Naive thymus-derived CD4-positive, alpha-beta T cell (primary cell): ENCODE measurements at places on chromosomes 7 and 10. TPM values are rescaled to one million over a fixed set of nuclear protein-coding genes. Genes with fewer than 3 reads are reported as not detected.

- DNase-seq: no peak
Measured at GRCh38 chr10:76719006-76719405, 918.6 kb downstream of the KCNMA1 start.

DNA sequence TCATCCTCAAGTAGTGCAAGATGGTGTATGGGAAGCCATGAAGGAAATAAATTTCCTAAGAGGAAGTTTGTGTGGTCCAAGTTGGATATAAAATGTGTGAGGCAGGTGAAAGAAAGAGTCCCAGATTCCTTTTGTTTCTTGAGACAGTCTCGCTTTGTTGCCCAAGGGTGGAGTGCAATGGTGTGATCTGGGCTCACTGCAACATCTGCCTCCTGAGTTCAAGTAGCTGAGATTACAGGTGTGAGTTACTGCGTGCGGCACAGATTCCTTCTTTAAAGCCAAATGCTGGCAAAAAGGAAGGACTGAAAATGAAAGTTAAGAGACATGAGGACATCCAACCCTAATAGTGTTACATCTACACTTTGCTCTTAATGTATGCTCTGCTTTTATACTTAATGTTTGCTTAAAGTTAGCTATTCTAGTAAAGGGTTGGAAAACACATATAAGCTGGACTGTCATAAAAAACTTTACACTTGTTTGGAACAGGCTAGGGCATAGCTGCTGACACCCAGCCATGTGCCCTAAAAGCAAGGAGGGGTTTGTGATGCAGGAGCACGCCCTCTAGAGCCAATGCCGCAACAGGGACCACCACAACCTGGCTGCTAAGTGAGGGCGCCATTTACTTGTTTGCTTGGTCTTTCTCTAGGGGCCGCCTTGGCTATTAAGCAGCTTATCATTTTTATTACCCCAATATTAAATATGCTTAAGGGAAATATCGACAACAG is 34.5 kb downstream of the CLEC2L start:
- DNase-seq: no peak

DNA sequence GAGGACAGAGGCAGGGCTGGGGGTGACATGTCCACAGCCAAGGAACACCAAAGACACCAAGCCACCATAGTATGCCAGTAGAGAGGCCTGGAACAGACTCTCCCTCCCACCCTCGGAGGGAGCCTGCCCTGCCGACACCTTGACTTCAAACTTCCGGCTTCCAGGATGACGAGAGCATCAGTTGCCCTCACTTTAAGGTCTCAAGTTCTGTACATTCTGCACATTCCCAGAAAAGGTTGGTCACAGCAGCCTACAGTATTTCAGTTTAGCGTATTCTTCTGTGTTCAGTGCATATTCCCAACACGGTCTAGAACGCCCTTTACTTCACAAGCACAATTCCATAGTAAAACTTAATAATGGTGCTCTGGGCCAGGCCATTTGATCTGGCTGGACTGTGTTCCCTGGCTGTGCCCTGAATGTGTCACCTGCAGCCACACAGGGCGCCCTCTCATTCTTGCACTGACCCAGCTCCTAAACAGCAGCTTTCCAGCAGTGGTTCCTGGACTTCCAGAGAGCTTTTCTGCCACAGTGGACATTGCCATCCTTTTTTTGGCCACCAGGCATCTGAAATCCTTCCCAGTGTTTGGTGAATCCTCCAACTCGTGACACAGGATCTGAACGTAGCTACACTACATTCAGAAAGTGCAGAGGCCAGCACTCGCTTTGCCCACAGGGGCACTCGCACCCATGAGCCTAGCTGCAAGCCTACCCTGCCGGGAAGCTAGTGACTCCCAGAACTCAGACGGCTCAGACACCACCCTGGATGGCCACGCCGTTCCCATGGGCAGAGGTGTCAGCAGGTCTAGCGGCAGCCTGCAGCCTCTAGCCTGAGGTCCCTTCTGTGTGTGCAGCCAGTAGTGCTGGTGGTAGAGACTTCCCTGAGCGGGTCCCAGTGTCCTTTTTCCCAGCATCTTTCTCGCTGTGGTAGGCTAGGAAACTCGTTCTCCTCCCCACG is 36.4 kb upstream of the INSIG1 start:
- DNase-seq: no peak

DNA sequence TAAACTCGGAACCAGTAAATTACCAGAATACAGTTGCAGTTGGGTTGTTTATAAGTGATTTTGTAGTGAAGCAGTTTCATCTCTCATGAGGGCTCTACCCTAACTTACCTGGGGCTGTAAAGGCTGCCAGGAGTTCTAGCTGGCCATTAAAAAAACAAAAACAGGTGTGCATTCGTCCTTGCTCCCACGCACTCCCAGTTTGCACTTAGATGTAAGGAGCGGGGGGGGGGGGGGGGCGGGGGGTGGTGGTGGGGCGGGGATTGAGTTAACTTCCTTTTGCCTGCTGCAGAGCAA is 2.3 kb upstream of the PFKFB3 start:
- no peak for DNase-seq

DNA sequence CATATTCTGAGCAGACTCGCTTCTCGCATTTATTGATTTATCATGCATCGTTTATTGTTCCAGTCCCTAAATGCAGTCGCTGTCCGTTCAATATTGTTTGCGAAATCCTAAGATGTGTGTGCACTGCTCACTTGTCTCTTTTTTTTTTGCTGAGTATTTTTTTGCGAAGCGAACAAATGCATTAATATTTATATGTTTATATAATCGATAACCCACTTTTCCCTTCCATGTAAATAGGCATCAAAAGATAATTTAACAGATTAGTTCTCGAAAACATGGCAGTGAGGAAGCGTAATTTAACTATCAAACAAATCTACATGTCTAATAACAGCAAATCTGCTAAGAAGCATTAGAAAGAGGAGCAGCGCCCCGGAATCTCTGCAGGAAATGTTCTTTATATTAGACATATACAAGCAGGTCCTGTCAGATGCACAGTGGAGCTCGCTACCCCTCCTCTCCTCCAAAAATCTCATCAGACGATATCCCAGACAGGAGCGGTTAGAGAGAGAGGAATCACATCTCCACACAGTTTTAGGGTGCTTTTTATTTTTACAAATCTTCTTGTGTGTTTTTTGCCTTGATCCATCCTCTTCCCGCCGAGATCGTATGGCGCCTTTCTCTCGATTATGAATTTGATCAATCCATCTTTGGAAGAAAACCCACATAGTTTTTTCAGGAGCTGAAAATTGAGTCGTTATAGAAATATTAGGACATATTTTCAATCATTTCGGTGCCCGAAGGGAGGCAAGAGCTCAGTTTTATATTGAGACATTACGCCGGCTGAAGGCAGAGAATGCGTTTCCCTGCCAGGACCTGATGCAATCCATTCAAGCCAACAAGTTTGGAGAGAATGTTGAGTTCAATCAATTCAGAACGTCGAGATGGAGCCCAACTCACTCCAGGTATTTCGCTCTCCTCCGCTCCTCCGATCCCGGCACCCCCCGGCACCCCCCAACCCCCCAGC is at the start of gene ARID5B:
Gene ARID5B, plus strand, starts transcription at position 871 of the 964 bp plus-strand sequence. Its CDS starts 11 bp downstream, at position 882.
- peak; percentile 68 for DNase-seq

DNA sequence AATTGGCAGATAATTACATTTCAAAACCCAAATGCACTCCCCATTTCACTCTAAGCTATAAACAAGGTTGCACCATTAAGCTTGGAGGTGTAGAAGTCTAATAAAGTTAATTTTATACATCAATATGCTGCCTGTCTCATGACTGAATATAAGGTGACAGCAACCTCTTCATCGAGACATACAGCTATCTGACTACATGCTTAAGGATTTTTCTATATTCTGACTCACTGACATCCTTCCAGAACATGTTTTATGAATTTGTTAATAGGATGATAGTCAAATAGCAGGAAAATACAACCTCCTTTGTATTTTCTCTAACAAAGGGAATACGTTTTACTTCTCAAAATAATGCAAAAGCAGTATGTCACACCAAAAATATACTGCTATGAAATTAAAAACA is 76.6 kb downstream of the NRBF2 start:
- DNase-seq: no peak

DNA sequence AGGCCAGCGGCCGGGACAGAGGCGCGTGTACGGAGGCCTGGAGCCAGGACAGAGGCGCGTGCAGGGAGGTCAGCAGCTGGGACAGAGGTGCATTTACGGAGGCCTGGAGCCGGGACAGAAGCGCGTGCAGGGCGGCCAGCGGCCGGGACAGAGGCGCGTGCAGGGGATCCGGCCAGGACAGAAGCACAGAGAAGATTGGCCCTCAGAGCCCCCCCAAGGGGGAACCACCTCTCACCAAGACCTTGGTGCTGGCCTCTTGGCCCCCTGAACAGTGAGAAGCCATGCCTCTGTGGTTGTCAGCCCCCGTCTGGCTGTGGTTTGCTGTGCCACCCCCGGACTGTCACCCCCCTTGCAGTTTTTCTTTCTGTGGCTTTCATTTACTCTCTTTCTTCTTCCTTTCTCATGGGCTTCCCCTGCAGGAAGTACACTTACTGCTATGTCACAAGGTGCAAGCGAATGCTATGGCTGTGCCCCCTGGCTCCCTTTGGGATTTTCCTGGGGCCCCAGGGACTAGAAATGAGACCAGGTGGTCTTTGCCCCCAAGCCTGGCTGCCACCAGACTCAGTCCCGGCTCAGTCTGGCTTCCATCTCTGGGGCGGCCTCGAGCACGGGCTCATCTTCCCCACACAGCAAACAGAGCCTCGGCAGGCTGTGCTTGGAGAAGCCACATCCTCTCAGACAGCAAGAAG is 41.1 kb downstream of the INSIG1 start:
- no peak for DNase-seq

GRCh38 chr10:32793033-32793432 is 165.0 kb downstream of the ITGB1 start:
- no peak for DNase-seq

HOXA11 gene
- not detected for total RNA-seq

- no peak for DNase-seq
Measured at GRCh38 chr10:73926152-73926764, 15.3 kb downstream of the PLAU start.

DNA sequence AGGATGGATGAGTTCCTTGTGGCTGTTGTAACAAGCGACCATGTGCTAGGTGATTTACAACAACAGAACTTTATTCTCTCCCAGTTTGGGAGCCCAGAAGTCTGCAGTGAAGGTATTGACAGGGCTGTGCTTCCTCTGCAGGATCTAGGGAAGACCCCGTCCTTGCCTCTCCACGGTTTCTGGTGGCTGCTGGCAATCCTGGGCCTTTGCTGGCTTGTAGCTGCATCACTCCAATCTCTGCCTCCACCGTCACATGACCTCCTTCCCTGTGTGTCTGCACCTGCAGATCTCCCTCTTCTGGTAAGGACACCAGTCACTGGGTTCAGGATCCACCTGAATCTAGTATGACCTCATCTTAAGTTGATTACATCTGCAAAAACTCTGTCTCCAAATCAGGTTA is 115.6 kb downstream of the GLRX3 start:
- DNase-seq: no peak

NPTX2 gene
- 0.19 TPM for total RNA-seq

- no peak for DNase-seq
Measured at GRCh38 chr7:134104166-134104565, 23.0 kb upstream of the LRGUK start.

DNA sequence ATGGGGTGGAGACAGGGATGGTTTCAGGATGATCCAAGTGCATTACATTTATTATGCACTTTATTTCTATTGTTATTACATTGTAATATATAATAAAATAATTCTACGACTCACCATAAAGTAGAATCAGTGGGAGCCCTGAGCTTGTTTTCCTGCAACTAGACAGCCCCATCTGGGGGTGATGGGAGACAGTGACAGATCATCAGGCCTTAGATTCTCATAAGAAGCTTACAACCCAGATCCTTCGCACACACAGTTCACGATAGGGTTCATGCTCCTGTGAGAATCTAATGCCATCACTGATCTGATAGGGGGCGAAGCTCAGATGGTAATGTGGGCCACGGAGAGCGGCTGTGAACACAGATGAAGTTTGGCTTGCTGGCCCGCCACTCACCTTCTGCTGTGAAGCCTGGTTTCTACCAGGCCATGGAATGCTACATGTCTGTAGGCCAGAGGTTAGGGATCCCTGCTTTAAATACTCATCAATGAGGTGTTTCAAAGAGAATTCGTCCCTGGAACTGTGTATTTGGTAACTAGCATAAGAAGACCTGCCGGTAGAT is 21.2 kb upstream of the PRKCQ start:
- peak; percentile 67 for DNase-seq

DNA sequence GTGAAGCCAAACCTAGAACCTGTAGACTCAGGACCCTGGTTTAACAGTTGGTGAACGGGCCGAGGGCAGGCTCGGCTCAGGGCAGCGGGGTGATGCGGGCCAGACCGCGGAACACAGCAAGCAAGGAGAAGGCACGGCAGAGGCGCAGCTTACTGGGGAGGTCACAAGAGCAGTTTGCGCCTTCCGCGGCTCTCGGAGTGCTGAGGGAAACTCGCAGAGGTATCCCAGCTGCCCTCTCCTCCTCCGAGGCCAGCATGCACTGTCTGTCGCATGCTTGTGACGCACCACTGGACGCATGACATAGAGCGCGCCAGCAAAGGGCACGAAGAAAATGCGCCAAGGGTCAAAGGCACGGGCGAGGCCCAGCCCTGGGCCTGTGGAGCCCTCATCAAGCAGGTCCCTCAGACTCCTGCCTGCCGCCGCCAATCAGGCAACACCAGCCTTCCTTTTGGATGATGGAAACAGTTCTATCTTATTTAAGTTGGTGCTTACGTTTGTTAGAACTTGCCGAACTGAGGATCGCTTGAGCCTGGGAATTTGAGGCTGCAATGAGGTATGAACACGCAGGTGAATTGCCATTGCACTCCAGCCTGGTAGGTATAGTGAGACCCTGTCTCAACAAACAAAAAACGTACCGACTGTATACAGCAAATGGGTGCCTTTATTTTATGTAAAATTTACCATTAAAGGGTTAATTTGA is 574.3 kb upstream of the GHITM start:
- no peak for DNase-seq

CDNF gene
- 0.97 and 1.0 TPM in 2 replicates for total RNA-seq

MYH16 gene
- total RNA-seq: not detected

DNA sequence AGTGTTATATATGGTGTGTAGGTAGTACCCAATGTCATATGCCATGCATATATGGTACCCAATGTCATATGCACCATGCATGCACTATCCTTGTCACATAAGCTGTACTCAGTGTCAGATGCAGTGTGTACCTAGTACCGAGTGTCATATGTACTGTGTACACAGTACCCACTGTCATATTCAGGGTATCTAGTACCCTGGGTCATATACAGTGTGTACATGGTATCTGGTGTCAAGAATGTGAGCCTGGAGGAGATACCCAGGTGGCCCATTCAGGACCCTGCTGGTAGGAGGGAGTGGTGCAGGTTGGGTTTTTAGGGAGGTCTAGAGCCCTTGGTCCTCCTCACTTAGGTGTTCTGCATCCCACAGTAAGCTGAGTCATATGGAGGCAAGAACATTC is 1.8 kb downstream of the ZMYND11 start:
- peak; percentile 16 for DNase-seq

DNA sequence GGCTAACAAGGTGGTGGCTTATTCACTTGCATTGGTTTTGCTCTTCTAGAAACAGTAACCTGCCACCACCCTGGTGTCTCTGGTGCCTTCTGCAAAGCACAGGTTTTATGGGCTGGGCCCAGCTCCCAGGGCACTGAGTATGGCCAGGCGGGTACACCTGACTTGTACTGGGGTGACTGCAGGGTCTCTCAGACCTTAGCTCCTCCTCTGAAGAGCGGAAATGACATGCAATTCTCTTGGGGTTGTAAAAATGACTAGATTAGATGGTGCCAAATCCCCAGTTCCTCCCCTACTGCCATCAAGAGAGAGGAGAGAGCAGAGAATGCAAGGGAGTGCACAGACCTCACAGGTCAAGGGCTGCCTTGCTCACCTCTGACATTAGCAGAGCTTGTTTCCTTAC is 14.7 kb downstream of the ESYT2 start:
- peak; percentile 60 for DNase-seq

NCF1 gene
- total RNA-seq: 0.92 and 2.3 TPM in 2 replicates
